CD4-positive, alpha-beta T cell treated with Interleukin-2 at 100 ng/mL for 4 hours (primary cell): ENCODE measurements at places on chromosomes 1 and 21.

GRCh38 chr1:209454340-209454994 is 129.0 kb upstream of the CAMK1G start:
- no peak for DNase-seq

- no peak for DNase-seq
Measured at GRCh38 chr21:26519142-26519541, 53.9 kb downstream of the CYYR1 start.

- no peak for DNase-seq
Measured at GRCh38 chr1:98306517-98307089, 354.9 kb upstream of the SNX7 start.

- no peak for DNase-seq
Measured at GRCh38 chr1:69055194-69055593, 512.5 kb upstream of the LRRC7 start.

DNA sequence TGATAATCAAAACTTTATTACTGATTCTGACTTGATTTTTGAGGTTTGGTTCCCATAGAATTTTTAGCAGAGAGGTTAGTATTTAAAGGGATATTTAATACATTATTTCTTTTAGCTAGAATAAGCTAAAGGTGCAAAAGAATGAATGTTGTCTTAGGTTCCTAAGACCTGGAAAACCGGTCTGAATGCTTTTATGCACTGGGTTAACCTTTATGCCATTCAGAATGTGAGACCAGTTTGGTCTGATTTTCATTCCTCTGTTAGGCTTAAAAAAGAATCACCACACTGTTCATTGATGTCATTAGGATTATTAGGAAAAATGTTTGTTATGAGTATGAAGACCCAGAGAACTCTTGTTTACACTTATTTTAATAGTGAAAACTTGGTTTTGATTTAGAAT is 30.1 kb downstream of the RAP1A start:
- no peak for DNase-seq

GRCh38 chr1:7613106-7613850 is 157.8 kb upstream of the VAMP3 start:
- no peak for DNase-seq
